ENCODE measurements at places on chromosomes 1 and 21. TPM values are rescaled to one million over a fixed set of nuclear protein-coding genes. Genes with fewer than 3 reads are reported as not detected.

DNASE2B gene
- not detected for total RNA-seq

TDRD10 gene
- total RNA-seq, result 0.69 TPM

MOV10 gene
- total RNA-seq, result 36.7 TPM

CHI3L1 gene
- 42.2 TPM for total RNA-seq

VCAM1 gene
- total RNA-seq, result 55.3 TPM

DLGAP3 gene
- under 0.01 TPM for total RNA-seq

GON4L gene
- 39.2 TPM for total RNA-seq

ZNF691 gene
- total RNA-seq, result 7.7 TPM

S100A1 gene
- total RNA-seq, result 5.6 TPM

L1TD1 gene
- 1.5 TPM for total RNA-seq

HORMAD1 gene
- total RNA-seq, result 0.39 TPM

TRIM67 gene
- total RNA-seq, result 0.10 TPM

KCNJ9 gene
- total RNA-seq, result not detected

ZNF593OS gene
- not detected for total RNA-seq

KRTAP19-1 gene
- 11.4 TPM for total RNA-seq

ANGEL2 gene
- total RNA-seq, result 32.9 TPM

RRP15 gene
- 10.1 TPM for total RNA-seq

NPHS2 gene
- total RNA-seq, result not detected

CELA2A gene
- not detected for total RNA-seq

GUCA2B gene
- total RNA-seq, result not detected

FCRL2 gene
- 0.20 TPM for total RNA-seq

LEFTY2 gene
- total RNA-seq, result 6.7 TPM

LCA5L gene
- 0.89 TPM for total RNA-seq

SLFNL1 gene
- total RNA-seq, result 0.30 TPM

MATN1 gene
- 1.4 TPM for total RNA-seq

PCSK9 gene
- total RNA-seq, result 11.1 TPM

IGSF8 gene
- total RNA-seq, result 11.9 TPM

GPR37L1 gene
- not detected for total RNA-seq

TMEM82 gene
- total RNA-seq, result not detected

SFN gene
- 254 TPM for total RNA-seq

DMRTA2 gene
- not detected for total RNA-seq

CLDN17 gene
- total RNA-seq, result 1.1 TPM

CENPL gene
- total RNA-seq, result 12.8 TPM

DENND1B gene
- total RNA-seq, result 13.3 TPM

CFAP74 gene
- total RNA-seq, result 0.49 TPM

PTCH2 gene
- 7.2 TPM for total RNA-seq

PSMB4 gene
- total RNA-seq, result 176 TPM

PHGDH gene
- 99.7 TPM for total RNA-seq

POLR3C gene
- total RNA-seq, result 18.8 TPM

NES gene
- total RNA-seq, result 54.7 TPM

CFAP45 gene
- total RNA-seq, result 0.59 TPM

TMPRSS2 gene
- total RNA-seq, result 0.69 TPM

OR2T29 gene
- total RNA-seq, result not detected

PTGFR gene
- total RNA-seq, result 28.6 TPM

LCE2C gene
- 3.4 TPM for total RNA-seq

FNDC5 gene
- 25.4 TPM for total RNA-seq

GSTM1 gene
- total RNA-seq, result not detected

CA14 gene
- total RNA-seq, result 0.69 TPM

ERRFI1 gene
- total RNA-seq, result 59.0 TPM

CFHR2 gene
- total RNA-seq, result not detected

POU3F1 gene
- total RNA-seq, result 3.6 TPM

All from skin of body (tissue), 3 donors.